ENCODE measurements at places on chromosomes 11 and 22. TPM values are rescaled to one million over a fixed set of nuclear protein-coding genes. Genes with fewer than 3 reads are reported as not detected.

DNA sequence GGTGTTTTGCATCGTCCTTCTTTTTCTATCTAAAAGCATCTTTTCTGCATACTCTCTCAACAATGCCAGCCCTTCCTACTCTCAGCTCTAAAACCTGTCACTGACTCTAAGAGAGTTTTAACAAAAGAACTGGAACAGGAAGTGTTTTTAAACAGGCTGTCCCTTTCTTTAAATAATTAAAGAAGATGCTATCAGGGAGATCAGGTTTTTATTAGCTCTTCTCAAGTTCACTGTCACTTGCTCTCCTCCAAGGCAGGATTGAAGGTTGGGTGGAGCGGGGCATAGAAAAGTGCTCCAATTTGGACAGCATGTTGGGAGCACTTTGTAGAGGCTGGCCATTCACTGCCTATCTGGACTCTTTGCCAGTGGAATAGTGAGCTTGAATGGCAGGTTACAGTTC is 56.4 kb upstream of the BARX2 start:
- H3K4me3 ChIP-seq: no peak overlapping the region
- H3K27me3 ChIP-seq: no peaks in the 10 kb centered on the region
- no peak for DNase-seq
- H3K36me3 ChIP-seq: no peaks in the 10 kb centered on the region

DNA sequence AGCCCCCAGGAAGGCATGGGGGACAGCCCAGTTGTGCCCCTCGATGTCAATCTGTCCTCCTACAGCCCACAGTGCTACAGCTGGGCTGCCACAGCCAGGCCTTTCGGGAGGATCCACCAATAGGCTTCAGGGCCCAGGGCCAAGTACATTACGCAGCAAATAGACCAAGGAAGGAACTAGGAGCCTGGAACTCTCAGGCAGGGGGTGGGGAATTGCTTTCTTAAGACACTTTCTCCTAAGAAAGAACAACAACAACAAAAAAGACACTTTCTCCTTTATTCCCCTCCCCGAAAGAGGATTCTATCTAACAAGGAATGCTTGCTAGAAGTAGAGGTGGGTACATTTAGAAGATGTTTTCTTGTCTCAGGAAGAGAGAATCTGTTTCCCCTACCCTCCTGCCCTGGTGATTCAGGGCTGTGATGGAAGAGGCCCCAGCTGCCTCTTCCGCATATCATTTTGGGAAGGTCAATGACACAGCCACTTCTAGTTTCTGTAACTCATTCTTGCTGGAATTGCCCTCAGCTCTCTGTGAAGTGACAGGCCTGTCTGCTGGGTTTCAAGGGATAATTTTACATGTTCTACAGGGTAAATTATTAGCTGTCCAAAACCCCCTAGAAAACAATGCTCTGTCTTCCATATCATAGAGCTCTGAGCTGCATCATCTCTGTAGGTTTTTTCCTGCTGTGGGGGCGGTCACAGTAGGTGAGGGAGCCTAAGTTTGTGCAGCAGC is 6.0 kb upstream of the MALAT1 start:
- no peak overlapping the region for H3K4me3 ChIP-seq
- H3K4me1 ChIP-seq: peaks cover 73% of the 10 kb centered on the region
- H3K27ac ChIP-seq: no peak overlapping the region
- DNase-seq: no peak
- no peaks in the 10 kb centered on the region for H3K36me3 ChIP-seq

DNA sequence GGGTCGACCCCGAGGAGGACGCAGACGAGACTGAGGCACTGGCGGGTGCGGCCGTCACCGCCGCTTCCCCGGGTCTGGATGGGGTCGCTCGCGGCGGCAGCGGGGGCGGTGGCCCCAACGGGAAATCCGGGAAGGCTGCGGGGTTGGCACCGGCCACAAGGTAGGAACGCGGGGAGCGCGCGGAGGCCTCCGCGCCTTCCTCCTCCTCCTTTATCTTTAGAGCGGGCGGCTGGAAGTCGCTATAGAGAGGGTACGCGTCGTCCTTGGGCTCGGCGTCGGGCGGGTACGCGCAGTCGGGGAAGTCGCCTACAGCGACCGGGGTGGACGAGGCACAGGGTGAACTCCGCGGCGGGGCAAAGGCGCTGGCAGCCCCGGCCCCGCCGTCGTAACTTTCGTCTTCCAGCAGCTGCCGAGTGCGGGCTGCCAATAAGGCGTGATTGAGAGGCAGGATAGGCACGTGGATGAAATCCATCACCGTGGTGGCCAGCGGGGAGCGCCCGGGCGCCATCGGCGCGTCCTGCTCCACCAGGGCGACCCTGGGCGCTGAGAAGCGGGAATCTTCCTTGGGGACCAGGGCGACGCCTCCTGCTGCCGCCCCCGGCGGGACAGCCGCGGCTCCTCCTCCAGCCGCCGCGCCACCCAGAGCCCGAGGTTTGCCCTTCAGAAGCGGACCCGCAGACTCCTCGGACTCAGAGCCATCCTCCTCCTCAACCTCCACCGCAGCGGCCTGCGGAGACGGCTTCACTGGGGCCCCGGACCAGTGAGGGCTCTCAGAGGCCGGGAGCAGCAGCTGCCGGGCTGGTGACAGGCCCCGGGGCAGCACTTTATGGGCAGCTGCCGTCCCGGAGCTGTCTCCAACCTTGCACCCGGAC is 1.7 kb downstream of the PGR start:
- H3K4me1 ChIP-seq: no peaks in the 10 kb centered on the region
- peak overlapping the region; percentile 49 for H3K4me3 ChIP-seq
- H3K27me3 ChIP-seq: peaks cover 100% of the 10 kb centered on the region
- H3K27ac ChIP-seq: no peak overlapping the region

Gene XNDC1N
- 6.6 TPM for total RNA-seq

- no peaks in the 10 kb centered on the region for H3K36me3 ChIP-seq
- H3K27me3 ChIP-seq: no peaks in the 10 kb centered on the region
- DNase-seq: no peak
- H3K4me1 ChIP-seq: peaks cover 7% of the 10 kb centered on the region
Observed at GRCh38 chr11:1519028-1520010, 32.7 kb upstream of the MOB2 start.

- peaks cover 3% of the 10 kb centered on the region for H3K4me1 ChIP-seq
- no peak within 1 kb of the TSS for H3K27ac ChIP-seq
- H3K4me3 ChIP-seq: no peak within 1 kb of the TSS
- no peaks in the 10 kb centered on the region for H3K27me3 ChIP-seq
- DNase-seq: peak; percentile 80
Observed at GRCh38 chr11:122115524-122116379, at the start of gene BLID. BLID (minus strand) TSS chr11:122116215; CDS start chr11:122115922, 293 bp downstream.

DNA sequence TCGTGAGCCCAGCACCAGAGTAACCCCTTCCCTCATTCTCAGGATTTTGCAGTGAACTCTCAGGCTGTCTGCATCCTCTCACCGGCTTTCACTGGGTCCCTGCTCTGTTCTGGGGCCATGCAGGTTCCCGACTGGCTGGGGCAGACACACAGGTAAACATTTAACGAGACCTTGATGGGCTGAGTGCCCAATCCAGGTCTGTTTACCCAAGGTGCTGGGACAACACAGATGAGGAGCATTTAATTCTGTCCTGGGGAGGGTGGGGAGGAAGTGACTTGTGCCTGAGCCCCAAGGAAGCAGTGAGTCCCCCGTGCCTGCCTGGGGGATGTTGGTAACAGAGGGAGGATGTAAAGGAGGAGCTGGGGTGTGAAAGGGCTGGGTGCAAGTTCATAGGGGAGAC is 4.4 kb downstream of the BIK start:
- no peaks in the 10 kb centered on the region for H3K36me3 ChIP-seq
- H3K27ac ChIP-seq: no peak overlapping the region
- H3K4me3 ChIP-seq: no peak overlapping the region
- H3K4me1 ChIP-seq: peaks cover 18% of the 10 kb centered on the region

GRCh38 chr22:32509045-32509444 is 34.4 kb downstream of the FBXO7 start:
- no peak overlapping the region for H3K27ac ChIP-seq
- H3K4me1 ChIP-seq: peaks cover 12% of the 10 kb centered on the region
- H3K36me3 ChIP-seq: no peaks in the 10 kb centered on the region
- peak; percentile 13 for DNase-seq
- H3K4me3 ChIP-seq: no peak overlapping the region
- H3K27me3 ChIP-seq: peaks cover 5% of the 10 kb centered on the region

- H3K4me3 ChIP-seq: no peak overlapping the region
- H3K4me1 ChIP-seq: no peaks in the 10 kb centered on the region
- DNase-seq: no peak
- H3K27ac ChIP-seq: no peak overlapping the region
Observed at GRCh38 chr22:36745301-36745995, 30.5 kb downstream of the IFT27 start.

DNA sequence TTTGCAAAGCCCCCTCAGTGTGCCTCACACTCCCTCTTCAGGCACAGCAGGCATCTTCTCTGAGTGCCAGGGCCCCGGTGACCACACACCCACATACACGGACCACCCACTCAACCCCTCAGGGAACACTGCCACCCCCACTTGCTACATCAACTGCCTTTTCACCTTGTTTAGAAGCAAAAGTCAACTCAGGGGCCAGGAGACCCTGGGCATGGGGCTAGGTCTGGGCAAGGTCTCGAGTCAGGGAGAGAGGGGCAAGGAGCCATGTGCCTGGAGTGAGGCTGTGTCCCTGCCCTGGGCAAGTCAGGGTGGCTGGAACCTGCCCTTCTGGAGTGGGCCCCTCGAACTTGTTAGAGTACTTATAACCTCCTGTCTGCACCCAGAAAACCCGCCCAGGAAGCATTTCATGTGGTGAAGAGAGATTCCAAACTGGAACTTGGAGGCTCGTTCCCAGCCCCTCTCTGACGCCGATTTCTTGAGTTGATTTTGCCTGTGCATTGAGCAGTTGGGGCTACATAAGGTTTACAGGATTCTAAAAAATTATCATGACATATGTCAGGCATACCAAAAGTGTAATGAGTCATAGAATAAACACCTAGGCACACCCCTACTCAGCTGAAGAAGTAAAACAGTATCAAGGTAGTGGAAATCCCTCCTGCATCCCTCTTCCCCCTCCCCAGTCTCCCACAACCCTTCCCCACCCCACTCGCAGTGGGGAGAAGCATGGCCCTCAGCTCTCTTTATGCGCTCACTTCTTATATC is 74.3 kb downstream of the MYEOV start:
- H3K27me3 ChIP-seq: no peaks in the 10 kb centered on the region
- no peaks in the 10 kb centered on the region for H3K36me3 ChIP-seq
- DNase-seq: no peak
- no peak overlapping the region for H3K27ac ChIP-seq

- no peaks in the 10 kb centered on the region for H3K36me3 ChIP-seq
- no peak overlapping the region for H3K4me3 ChIP-seq
- no peaks in the 10 kb centered on the region for H3K4me1 ChIP-seq
- no peak overlapping the region for H3K27ac ChIP-seq
- no peak for DNase-seq
- H3K27me3 ChIP-seq: no peaks in the 10 kb centered on the region
Observed at GRCh38 chr11:133928628-133929059, 28.1 kb downstream of the IGSF9B start.

DNA sequence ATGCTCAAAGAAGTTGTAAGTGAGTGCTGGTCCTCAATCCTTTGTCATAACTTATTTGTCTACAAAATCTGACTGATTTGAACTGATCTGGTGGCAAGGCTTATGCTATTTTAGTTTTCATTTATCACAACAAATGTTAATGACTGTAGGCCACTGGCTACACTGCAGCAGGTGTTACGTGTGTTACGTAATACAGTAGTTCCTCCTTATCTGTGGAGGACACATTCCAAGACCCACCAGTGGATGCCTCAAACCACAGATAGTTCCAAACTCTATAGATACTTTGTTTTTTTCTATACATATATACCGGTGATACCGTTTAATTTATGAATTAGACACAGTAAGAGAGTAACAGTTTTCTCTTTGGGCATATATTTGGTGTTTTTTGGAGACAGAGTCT is 7.0 kb downstream of the MADD start:
- no peaks in the 10 kb centered on the region for H3K4me1 ChIP-seq
- H3K27me3 ChIP-seq: no peaks in the 10 kb centered on the region
- DNase-seq: no peak
- H3K27ac ChIP-seq: no peak overlapping the region

DNA sequence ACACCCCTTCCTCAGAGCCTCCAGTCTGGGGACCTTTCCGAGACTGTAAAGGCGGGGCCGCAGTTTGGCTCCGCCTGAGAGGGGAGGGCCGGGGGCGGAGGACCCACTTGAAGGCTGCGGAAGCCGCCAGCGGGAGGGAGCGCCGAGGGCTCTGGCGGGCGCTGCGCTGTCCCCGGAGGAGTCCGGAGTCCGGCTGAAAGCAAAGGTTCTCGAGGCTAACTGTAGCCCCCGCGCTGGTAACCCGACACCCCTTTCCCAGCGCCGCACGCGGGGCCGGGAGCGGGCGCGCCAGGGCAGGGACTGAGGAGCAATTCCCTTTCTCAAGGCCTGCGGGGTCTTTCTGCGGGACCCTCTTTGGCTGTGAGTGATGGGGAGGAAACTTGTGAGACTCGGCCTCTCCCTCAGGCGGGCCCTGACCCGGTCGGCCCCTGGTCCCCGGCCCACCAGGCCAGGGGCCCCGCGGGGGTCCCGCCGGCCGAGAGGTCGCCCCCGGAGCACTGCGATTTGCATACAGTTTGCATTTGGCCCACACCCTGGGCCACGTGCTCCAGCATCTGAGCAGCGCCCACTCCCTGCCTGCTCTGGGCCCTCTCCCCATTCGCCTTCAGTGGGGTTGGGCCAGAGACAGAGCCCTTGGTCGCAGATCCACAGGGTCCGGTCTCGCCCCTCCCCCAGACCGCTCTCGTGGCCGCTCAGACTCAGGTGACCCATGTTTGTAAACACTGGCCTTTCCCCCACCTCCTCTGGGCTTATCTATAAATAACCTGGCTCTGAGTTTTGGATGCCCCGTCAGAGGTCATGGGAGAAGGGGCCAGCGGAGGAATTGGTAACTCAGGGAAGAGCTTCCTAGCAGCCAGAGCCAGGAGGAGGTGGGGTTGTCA is 519 bp upstream of the ART5 start:
- H3K36me3 ChIP-seq: no peaks in the 10 kb centered on the region
- peaks cover 5% of the 10 kb centered on the region for H3K4me1 ChIP-seq
- H3K27ac ChIP-seq: peak overlapping the region; percentile 86
- H3K27me3 ChIP-seq: no peaks in the 10 kb centered on the region

Gene TTC36
- not detected for total RNA-seq

Gene HOATZ
- total RNA-seq: not detected

DNA sequence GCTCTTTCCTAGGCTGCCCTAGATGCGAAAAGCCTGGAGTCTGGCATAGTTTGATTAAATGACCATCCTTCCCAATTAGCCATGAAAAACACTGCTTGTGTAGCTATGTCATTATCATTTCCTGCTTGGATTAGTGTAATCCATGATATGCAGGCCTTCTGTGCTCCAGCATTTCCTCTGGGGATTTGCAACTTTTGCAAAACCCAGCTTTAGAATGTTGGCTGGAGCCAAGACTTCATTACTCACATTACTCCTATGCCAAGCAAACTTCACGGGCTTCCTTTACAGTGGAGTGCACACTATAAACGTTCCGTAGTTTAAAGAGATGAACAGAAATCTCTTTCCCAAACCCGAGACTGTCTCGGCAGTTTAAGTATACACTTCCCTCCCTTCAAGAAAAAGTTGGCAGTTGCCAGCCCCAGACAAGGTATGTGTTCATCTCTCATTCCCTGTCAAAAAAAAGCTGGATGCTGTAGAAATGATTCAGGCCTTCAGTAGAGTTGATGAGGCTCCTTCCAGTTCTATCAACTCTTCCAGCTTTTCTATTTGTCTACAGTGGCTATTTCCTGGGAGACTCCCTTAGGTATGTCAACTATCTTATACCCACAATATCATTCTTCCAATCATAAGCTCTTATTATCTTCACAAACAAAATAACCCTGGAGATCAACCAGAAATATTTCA is 180.0 kb downstream of the MAML2 start:
- no peaks in the 10 kb centered on the region for H3K36me3 ChIP-seq
- no peaks in the 10 kb centered on the region for H3K27me3 ChIP-seq
- no peak overlapping the region for H3K27ac ChIP-seq
- no peak overlapping the region for H3K4me3 ChIP-seq
- DNase-seq: no peak

GRCh38 chr11:68687311-68687710 is 3.0 kb downstream of the GAL start:
- H3K4me1 ChIP-seq: peaks cover 15% of the 10 kb centered on the region
- no peak overlapping the region for H3K27ac ChIP-seq
- no peaks in the 10 kb centered on the region for H3K36me3 ChIP-seq
